T-helper 17 cell (primary cell): ENCODE measurements at places on chromosomes 11 and 22. TPM values are rescaled to one million over a fixed set of nuclear protein-coding genes. Genes with fewer than 3 reads are reported as not detected.

Gene KRTAP5-1
- total RNA-seq = not detected

Gene NELL1
- total RNA-seq = not detected

Gene KCNQ1OT1
- 0.23 TPM for total RNA-seq

Gene ROBO4
- total RNA-seq = not detected

Gene F2
- not detected for total RNA-seq

Gene DCHS1
- total RNA-seq = 8.0 TPM

Gene DEUP1
- not detected for total RNA-seq

Gene RAC2
- 297 TPM for total RNA-seq

Gene SUSD2
- 1.1 TPM for total RNA-seq

Gene ARHGEF17
- total RNA-seq = not detected

Gene PDGFD
- total RNA-seq = 0.10 TPM

Gene NEFH
- 0.15 TPM for total RNA-seq

DNA sequence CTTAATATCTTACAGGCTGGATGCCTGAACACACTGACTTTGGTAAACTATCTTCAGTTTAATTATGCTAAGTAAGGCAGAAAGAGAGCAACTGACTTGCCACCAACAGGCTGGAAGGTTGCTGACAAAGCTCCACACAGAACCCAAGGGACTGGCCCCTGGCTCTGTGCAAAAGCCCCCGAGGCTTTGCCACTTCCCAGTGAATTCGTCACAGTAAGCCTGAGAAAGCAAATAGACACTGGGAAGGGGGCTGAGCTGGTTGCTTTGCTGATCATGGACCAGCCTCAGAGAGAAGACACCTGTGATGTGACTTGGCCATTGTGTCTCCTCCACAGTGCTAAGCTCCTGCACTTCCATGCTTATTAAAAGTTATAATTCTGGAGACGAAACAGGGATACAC is 91.7 kb downstream of the BLID start:
- DNase-seq = no peak
- no peak overlapping the region for H3K4me3 ChIP-seq
- H3K27me3 ChIP-seq = peaks cover 11% of the 10 kb centered on the region
- no peaks in the 10 kb centered on the region for H3K4me1 ChIP-seq

- H3K36me3 ChIP-seq = peaks cover 2% of the 10 kb centered on the region
- peaks cover 33% of the 10 kb centered on the region for H3K4me1 ChIP-seq
- peak overlapping the region; percentile 84 for H3K27ac ChIP-seq
- DNase-seq = no peak
- H3K4me3 ChIP-seq = no peak overlapping the region
These were observed 16.1 kb downstream of the CXCR5 start for GRCh38 chr11:118899706-118900360.

DNA sequence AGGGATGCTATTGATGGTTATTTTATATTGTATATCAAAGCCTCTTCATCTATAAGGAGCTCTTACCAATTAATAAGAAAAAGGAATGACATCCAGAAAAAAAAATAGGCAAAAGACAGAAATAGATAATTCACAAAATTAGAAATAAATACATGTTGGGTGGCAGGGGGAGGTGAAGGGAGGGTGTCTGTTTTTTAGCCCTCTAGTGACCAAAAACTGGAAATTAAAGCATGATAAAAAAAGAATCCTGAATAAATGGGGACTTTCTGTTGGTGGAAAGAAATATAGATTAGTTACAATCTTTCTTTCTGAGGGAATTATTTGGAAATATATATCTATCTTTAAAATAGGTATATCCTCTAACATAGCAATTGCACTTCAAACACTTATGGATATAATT is 42.0 kb upstream of the TTC36 start:
- peaks cover 4% of the 10 kb centered on the region for H3K4me1 ChIP-seq
- peaks cover 6% of the 10 kb centered on the region for H3K36me3 ChIP-seq
- H3K27me3 ChIP-seq = no peaks in the 10 kb centered on the region
- H3K4me3 ChIP-seq = no peak overlapping the region
- H3K27ac ChIP-seq = peak overlapping the region; percentile 51
- DNase-seq = no peak

GRCh38 chr22:38411016-38411415 is 44.0 kb downstream of the KCNJ4 start:
- H3K27me3 ChIP-seq = peaks cover 13% of the 10 kb centered on the region
- H3K27ac ChIP-seq = no peak overlapping the region
- H3K36me3 ChIP-seq = no peaks in the 10 kb centered on the region
- H3K4me1 ChIP-seq = no peaks in the 10 kb centered on the region
- DNase-seq = no peak

GRCh38 chr11:128453444-128454336 is 133.7 kb downstream of the ETS1 start:
- no peak for DNase-seq
- peak overlapping the region; percentile 50 for H3K4me3 ChIP-seq
- no peaks in the 10 kb centered on the region for H3K27me3 ChIP-seq
- no peaks in the 10 kb centered on the region for H3K36me3 ChIP-seq
- peak overlapping the region; percentile 94 for H3K27ac ChIP-seq
- peaks cover 45% of the 10 kb centered on the region for H3K4me1 ChIP-seq

GRCh38 chr11:114171257-114172054 is 111.9 kb downstream of the ZBTB16 start:
- no peaks in the 10 kb centered on the region for H3K27me3 ChIP-seq
- peaks cover 59% of the 10 kb centered on the region for H3K4me1 ChIP-seq
- H3K4me3 ChIP-seq = peak overlapping the region; percentile 53
- H3K36me3 ChIP-seq = no peaks in the 10 kb centered on the region
- no peak for DNase-seq

- peaks cover 58% of the 10 kb centered on the region for H3K4me1 ChIP-seq
- peak overlapping the region; percentile 95 for H3K27ac ChIP-seq
- H3K36me3 ChIP-seq = no peaks in the 10 kb centered on the region
- DNase-seq = no peak
- no peaks in the 10 kb centered on the region for H3K27me3 ChIP-seq
These were observed 15.0 kb upstream of the APOA1 start for GRCh38 chr11:116852261-116853031.

- no peak overlapping the region for H3K4me3 ChIP-seq
- peaks cover 67% of the 10 kb centered on the region for H3K27me3 ChIP-seq
- H3K4me1 ChIP-seq = peaks cover 2% of the 10 kb centered on the region
- no peak for DNase-seq
- no peak overlapping the region for H3K27ac ChIP-seq
These were observed 16.6 kb upstream of the BDNF start for GRCh38 chr11:27716835-27717234.

DNA sequence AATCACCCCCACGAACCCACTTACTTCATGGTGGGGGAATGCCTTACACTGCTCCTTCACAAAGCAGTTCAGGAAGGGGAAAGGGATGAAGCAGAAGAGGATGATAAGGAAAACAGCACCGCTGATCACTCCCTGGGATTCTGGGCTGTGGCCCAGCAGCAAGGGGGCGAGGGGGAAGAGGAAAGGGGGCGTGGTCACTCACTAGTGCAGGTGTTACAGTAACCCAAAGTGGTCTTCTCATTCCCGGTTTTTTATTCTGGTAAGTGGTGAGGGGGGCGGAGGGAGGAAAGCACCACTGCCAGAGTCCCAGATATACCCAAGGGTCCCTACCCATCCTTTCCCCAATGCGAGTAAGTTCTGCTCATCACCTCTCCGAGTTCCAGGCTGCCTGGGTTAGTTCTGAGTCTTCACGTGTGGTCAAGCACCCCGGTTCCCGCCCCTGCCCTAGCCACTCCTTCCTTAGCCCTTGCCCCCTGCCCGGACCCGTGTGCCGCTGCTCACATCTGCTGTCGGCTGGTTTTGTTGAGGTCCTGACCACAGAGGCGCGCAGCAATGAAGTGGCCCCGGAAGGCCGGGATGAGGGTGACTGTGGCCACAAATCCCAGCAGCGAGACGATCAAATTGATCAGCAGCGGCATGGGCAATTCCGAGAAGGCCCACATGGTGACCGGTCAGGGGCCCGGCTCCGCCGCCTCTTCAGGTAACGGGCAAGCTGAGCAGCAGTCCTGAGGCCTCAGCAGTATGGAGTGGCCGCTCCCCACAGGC is 477 bp downstream of the DPAGT1 start:
- no peaks in the 10 kb centered on the region for H3K27me3 ChIP-seq
- H3K27ac ChIP-seq = peak overlapping the region; percentile 97
- DNase-seq = no peak
- peaks cover 4% of the 10 kb centered on the region for H3K36me3 ChIP-seq
- peak overlapping the region; percentile 93 for H3K4me3 ChIP-seq
- peaks cover 28% of the 10 kb centered on the region for H3K4me1 ChIP-seq

DNA sequence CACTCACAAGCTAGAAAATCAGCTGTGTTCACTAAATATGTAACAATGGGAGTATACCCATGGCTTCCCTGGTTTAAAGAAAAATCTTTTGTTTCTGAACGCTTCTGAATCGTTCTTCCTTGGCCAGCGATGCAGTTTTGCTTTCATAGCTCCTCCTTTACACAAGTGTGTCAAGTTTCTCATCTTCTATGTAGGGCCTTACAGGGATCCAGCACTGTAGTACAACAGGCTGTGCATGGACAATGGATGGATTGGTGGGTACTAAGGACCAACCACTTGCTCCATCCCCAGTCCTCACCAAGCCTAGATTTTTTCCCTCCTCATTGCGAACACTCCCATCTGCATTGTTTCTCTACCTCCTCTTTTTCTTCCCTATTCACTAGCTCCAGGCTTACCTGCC is 24.3 kb upstream of the POU2AF2 start:
- no peak overlapping the region for H3K4me3 ChIP-seq
- peaks cover 2% of the 10 kb centered on the region for H3K36me3 ChIP-seq
- H3K27me3 ChIP-seq = peaks cover 23% of the 10 kb centered on the region
- no peak overlapping the region for H3K27ac ChIP-seq
- peaks cover 12% of the 10 kb centered on the region for H3K4me1 ChIP-seq
- DNase-seq = no peak

- peak overlapping the region; percentile 16 for H3K27ac ChIP-seq
- no peak for DNase-seq
- no peaks in the 10 kb centered on the region for H3K27me3 ChIP-seq
- H3K36me3 ChIP-seq = no peaks in the 10 kb centered on the region
- H3K4me3 ChIP-seq = peak overlapping the region; percentile 5
These were observed 136.1 kb downstream of the TENM4 start for GRCh38 chr11:79304599-79305212.

DNA sequence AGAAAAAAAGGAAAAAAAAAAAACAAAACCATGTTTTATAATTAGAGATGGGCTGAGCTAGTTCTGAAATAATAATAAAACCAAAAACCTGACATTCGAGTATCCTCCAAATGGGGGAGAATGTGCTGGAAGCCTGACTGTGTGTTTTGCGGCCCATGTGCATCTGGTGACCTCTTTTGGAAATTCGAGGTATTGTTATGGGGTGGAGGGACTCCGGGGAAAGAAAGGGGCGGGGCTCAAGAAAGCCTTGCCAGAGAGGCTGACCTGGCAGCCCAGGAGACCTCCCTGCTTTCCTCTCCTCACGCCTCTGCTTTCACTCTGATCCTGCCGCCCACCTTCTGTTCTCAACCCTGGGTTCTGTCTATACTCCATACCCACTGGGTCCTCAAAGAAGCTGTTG is 72.9 kb downstream of the CTTN start:
- H3K27ac ChIP-seq = peak overlapping the region; percentile 37
- H3K4me1 ChIP-seq = peaks cover 2% of the 10 kb centered on the region
- DNase-seq = no peak
- no peaks in the 10 kb centered on the region for H3K36me3 ChIP-seq
- H3K4me3 ChIP-seq = no peak overlapping the region

DNA sequence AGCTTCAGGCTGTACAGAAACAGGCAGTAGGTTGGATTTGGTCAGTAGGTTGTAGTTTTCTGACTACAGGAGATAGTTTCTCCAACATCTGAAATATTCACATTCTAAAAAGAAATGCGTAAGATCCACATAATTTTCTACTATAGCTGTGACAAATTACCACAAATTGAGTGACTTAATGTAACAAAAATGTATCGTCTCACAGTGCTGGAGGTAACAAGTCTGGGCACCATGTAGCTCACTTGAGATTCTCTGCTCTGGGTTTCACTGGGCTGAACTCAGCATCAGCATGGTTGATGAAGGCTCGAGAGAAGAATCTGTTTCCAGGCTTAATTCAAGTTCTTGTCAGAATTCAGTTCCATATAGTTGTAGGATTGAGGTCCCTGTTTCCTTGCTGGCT is 350.9 kb upstream of the CCDC179 start:
- no peaks in the 10 kb centered on the region for H3K27me3 ChIP-seq
- no peaks in the 10 kb centered on the region for H3K4me1 ChIP-seq

- no peak overlapping the region for H3K27ac ChIP-seq
- DNase-seq = no peak
- no peaks in the 10 kb centered on the region for H3K36me3 ChIP-seq
- peaks cover 36% of the 10 kb centered on the region for H3K27me3 ChIP-seq
These were observed 351.2 kb downstream of the OPCML start for GRCh38 chr11:133181066-133181465.

- H3K36me3 ChIP-seq = no peaks in the 10 kb centered on the region
- DNase-seq = no peak
- no peaks in the 10 kb centered on the region for H3K4me1 ChIP-seq
- no peak overlapping the region for H3K27ac ChIP-seq
These were observed 12.0 kb upstream of the NXPE1 start for GRCh38 chr11:114571712-114572111.

- peaks cover 10% of the 10 kb centered on the region for H3K4me1 ChIP-seq
- no peak overlapping the region for H3K27ac ChIP-seq
- H3K27me3 ChIP-seq = peaks cover 50% of the 10 kb centered on the region
- no peak for DNase-seq
- H3K4me3 ChIP-seq = no peak overlapping the region
- H3K36me3 ChIP-seq = peaks cover 5% of the 10 kb centered on the region
These were observed 1.5 kb upstream of the IGF2 start for GRCh38 chr11:2140411-2141400.
